ENCODE measurements at places on chromosomes 1 and 21.

- no peak for DNase-seq
These were observed 51.7 kb downstream of the CASZ1 start for GRCh38 chr1:10744654-10745238.

- DNase-seq: peak; percentile 40
These were observed at the start of gene CCDC18 for GRCh38 chr1:93180723-93181613. CCDC18 (plus strand) TSS chr1:93180724; CDS start chr1:93183362, 2,638 bp downstream.

- no peak for DNase-seq
These were observed 591.2 kb downstream of the SMYD3 start for GRCh38 chr1:245915841-245916240.

DNA sequence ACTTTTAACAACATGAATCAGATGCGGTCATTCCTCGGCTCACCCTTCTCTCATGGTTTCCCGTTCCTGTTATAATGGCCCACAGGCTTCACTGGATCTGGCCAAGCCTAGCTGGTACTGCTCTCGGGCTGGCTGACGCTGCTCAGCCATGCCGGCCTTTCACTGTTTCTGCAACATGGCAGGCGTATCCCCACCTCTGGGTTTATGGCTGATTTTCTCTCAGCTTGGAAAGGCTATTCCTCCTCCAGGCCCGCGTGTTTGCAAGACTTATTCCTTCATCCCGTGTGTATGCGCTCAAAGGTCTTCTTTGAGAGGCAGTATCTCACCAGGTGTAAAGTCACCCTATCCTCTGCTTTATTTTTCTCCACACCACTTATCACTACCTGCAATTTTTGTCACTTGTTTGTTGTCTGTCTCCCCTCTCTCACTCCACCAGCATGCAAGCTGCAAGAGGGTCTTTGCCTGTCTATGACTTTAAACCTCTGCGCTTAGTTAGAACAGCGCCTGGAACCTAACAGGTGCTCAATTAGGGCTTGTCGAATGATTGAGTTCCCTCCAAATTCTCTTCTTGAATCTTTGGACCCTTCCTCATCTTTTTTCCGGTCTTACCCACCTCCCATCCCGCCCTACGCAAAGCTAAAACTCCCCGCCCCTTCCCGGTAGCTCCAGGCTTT, 491 bp upstream of the RAP1A start:
- no peak for DNase-seq

GRCh38 chr1:228390649-228391048, 16.0 kb downstream of the TRIM11 start:
- no peak for DNase-seq

DNA sequence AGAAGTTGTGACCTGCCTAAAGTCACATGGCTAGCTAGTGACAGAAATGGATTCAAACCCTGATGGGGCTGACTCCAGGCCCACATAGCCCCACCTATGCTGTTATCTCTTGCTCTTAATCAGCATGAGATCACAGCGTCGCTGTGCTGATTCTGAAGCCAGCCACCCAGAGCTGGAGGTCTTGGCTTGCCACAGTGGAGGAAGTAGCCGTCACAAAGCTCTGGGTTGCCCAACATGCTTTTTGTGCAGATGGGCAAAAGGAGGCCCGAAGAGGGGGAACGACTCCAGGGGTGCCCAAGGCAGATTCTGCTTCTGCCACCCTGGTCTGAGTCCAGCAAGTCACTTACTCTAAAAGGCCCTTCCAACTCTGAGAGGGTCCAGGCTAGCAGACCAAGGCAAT, 14.7 kb upstream of the MFSD2A start:
- DNase-seq: no peak

- DNase-seq: no peak
These were observed 15.1 kb downstream of the ERRFI1 start for GRCh38 chr1:8011016-8011415.

DNA sequence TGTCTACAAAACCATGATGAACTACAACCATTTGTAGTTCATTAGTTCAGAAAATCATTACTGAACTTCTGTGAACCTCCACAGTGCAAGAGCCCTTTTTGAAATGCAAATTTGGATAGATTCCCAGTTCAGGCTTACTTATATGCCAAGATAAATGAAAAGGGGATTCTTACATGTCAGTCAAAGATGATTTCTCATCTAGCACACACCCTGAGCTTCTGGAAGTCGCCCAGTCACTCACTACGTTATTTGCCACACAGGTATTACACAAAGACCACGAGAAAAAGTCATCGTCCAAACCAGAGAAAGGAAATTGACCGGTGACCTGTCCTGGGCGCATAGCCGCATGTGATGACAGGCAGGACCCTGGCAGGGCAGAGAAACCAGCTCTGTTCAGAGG, 41.8 kb downstream of the ETS2 start:
- no peak for DNase-seq

DNA sequence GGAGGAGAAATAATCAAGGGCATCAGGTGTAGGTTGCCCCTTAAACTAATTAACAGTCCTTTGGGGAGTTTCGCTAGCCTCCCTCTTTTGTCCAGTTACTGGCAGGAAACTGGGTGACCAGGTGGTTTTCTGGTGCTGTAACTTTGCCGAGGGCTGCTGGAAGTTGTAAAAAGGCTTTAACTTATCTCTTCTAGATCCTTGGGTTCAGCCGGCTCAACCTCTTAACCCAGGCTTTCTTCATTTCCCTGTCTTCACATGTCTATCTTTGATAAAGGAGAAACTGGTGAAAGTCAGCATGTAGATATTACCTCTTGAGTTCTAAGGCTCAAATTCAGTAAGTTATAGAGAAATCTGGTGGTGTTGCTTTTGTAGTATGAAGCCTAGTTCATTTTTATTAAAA, 289.7 kb upstream of the NRIP1 start:
- no peak for DNase-seq

GRCh38 chr1:67524143-67525052, 94.2 kb upstream of the SERBP1 start:
- no peak for DNase-seq

GRCh38 chr1:19325368-19325957, 13.3 kb downstream of the SLC66A1 start:
- DNase-seq: no peak

DNA sequence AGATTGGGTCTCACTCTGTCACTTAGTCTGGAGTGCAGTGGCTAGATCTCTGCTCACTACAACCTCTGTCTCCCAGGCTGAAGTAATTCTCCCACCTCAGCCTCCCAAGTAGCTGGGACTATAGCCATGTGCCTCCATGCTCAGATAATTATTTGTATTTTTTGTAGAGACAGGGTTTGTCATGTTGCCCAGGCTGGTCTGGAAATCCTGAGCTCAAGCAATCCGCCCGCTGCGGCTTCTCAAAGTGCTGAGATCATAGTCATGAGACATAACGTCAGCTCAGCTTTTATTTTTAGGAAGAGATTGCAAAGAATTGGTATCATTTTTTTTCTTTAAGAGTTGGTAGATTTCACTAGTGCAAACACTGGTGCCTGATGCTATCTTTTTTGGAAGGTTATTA, 244.9 kb downstream of the DSCAM start:
- DNase-seq: no peak

DNA sequence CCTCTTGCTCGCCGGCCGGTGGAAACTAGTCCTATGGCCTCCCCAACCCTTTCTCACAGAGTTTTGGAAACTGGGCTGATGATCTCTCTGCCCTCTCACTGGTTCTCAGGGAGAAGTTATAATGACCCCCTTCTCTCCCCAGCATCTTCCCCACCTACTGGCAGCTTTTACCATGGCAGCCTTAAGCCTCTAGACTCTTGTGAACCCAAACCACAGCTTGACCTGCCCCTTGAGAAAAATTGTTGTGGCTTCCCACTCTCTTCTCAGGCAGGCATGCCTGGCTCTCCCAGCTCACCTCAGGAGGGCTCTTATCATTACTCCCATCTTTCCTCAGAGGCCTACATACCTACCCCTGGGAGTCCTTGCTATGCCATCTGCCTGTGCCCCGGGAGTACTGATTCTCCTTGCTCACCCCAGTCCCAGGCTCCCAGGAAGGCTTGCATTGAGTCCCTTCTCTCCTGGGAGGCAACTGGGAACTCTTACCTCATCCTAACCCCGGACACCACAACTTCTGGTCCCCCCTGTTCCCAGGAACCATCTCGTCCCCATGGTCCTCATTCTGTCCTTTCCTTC, 1.6 kb downstream of the NSUN4 start:
- DNase-seq: no peak

GRCh38 chr1:151143986-151144385, 2.4 kb downstream of the SEMA6C start:
- DNase-seq: no peak

- no peak for DNase-seq
These were observed 48.4 kb upstream of the ATP5PO start for GRCh38 chr21:33963848-33964555.

DNA sequence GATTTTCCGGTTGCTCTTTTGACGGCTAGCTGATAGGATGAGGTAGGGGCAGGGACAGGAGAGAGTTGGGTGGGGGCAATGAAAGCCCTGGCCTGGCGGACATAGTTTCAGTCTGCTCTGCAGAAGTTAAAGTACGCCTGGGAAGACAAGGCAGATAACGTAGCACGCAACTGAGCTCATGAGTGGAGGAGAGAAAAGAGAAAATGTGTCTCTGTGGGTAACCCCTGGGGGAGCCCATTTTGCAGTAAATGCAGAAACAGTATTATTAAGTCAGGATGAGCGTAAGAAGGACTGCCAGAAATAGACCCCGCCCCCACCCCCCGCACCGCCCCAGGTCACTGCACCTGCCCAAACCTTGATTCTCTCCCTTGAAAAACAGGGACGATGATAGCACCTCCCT, 51.7 kb upstream of the TARBP1 start:
- DNase-seq: no peak

DNA sequence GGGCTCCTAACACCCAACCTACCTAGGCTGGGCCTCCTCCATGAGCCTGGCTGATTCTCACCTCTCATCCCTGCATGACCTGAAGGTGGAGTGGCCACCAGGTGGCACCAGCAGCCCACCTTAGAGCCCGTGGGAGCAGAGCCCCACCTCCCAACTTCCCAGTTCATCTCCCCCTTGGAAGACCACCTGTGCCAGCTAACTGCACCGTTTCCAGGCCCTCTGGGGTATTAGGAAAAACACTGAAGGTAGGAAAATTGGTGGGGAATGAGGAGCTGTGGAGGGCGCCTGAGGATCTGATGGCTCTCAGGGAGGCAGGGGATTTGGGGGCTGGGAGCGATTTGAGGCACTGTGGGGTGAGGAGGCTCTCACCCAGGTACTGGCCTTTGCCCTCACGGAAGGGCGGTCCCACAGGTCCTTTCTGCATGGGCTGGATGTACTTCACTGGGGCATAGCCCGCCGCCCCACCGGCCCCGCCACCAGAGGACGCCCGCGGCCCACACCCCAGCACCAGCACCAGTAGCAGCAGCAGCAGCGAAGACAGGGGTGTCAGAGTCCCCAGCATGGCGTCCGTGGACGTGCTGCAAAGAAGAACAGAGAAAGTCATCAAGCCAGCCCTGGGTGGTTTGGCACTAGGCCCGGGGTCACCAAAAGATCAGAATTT, 11.1 kb downstream of the ADPRS start:
- DNase-seq: peak; percentile 78

DNA sequence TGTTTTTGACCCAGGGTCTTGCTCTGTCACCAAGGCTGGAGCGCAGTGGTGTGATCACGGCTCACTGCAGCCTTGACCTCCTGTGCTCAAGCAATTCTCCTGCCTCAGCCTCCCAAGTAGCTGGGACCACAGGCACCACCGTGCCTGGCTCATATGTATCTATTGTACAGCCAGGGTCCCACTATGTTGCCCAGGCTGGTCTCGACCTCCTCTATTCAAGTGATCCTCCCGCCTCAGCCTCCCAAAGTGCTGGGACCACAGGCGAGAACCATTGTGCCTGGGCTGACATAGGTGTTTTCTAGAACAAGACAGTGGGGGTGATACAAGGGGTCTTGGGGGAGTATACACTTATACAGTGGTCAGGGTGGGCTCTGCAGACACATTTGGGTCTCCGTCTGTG, 17.5 kb downstream of the FTCD start:
- no peak for DNase-seq

GRCh38 chr1:21385022-21385421, 54.9 kb upstream of the NBPF3 start:
- DNase-seq: no peak

DNA sequence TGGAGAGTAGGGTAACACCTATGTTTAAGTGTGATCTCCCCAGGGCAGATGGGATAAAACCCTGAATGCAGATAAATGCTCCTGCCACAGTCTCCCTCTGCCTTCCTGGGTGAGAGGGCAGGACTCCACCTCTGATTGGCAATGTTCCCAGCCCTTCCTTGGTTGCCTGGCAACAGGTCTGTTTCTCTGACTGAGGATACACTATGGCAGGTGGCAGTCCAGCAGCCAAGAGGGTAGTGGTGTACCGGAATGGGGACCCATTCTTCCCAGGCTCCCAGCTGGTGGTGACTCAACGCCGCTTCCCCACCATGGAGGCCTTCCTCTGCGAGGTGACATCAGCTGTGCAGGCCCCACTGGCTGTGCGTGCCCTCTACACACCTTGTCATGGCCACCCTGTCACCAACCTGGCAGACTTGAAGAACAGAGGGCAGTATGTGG, at the start of gene DCDC2B:
Gene DCDC2B (plus strand): TSS at position 199 of the 438 bp plus-strand sequence. CDS start 5 bp downstream, at position 204.
- no peak for DNase-seq

DNA sequence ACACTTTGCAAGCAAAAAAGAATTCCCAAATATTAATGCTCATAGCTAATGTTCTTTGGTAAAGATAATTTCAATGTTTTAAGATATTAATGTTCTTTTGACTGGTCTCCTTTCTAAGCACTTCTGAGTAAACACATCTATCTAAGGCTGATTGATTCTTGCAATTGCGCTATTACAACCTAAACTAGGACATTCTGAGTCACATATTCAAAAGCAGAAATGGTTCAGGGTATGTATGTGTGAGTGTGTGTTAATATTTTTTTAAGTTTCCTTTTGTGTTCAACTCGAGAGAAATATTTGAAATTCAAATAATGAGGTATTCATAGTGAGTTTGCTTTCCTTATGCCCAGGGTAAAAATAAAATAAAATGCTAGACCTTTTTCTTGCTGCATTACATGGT, 203.6 kb upstream of the GRIK3 start:
- no peak for DNase-seq

GRCh38 chr21:42093991-42094421, 22.9 kb downstream of the UMODL1 start:
- DNase-seq: no peak

- DNase-seq: no peak
These were observed 13.8 kb upstream of the NTMT2 start for GRCh38 chr1:170131984-170132383.

DNA sequence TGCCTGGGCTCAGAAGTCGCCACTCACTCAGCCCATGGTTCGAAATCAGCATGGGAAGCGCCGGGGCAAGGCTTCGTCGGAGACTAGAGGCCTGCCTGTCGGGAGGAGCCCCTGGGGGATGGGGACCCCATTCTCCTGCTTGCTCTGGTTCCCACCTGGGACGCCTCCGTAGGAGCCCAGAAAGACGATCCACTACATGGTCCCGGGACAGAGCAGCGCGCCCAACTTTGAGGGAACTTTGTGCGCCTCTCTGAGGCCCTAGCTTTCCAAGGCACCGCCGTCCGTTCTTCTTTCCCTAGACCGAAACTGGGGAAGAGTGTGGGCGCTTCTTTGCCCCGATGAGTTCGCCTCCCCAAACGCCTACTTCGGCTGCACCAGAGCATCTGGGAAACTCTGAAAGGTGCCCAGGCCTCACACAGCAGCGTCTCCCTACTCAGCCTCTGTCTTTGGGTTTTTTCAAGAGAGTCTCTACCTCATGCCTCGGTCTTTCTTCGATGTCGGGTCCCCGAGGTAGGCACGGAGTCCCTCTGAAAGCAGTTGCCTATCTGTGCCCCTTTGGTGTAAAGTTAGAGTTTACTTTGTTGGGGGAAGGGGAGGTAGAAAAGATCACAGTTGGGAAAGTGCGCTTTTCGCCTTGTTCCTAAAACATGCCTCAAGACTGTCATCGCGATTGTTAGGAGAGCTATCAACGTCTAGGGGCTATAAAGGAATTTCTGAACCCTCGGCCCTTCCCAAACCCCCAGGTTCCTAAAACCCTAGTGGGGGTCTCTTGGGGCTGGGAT, 14.0 kb downstream of the NR5A2 start:
- no peak for DNase-seq

All from stimulated activated CD4-positive, alpha-beta T cell treated with anti-CD3 and anti-CD28 coated beads, Interleukin-2, amount 100 ng/mL, for 48 hours (primary cell).